ENCODE measurements at places on chromosomes 12 and 14.

- DNase-seq: no peak
Observed at GRCh38 chr12:902581-902980, 46.9 kb downstream of the RAD52 start.

GRCh38 chr12:104354868-104355570 is 51.5 kb downstream of the EID3 start:
- DNase-seq: no peak

DNA sequence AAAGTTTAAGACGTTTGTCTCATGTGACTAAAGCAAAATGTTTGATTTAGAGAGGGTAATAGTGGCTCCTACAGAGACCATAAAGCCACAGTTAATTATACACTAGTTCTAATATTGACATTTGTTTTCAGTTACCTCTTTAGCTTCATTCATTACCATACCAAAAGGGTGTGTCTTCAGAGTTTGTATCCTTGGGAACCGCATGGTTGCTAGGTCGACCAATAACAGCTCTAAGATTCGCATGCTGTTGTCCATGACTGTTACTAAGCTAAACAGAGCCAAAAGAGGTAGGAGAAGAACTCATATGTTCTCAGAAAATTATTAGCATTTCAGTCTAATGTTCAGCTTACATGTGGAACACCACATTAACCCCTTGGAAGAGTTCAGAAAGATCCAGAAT is 36.2 kb upstream of the ETNK1 start:
- DNase-seq: no peak

GRCh38 chr12:132070298-132070697 is 73.8 kb downstream of the DDX51 start:
- no peak for DNase-seq

- DNase-seq: no peak
Observed at GRCh38 chr12:12081836-12082497, 11.2 kb downstream of the BCL2L14 start.

- DNase-seq: no peak
Observed at GRCh38 chr12:25324861-25325260, 74.1 kb upstream of the KRAS start.

DNA sequence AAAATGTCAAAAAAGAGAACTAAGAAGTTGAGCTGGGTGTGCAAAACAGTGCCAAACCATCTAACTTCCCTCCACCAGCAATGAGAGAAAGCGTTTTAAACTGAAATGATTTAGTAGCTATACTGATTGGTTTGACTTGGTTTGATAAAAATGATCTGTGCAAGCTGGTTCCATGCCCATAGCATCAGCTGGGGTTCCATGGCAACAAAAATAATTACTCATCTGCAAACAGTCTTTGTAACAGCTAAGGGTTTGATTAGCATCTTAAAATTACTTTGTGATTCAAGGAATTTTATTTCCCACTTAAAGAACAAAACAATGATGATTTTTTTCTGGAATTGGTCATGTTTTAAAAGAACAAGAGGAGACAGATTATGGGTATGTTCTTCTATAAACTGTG is 15.0 kb upstream of the BICD1 start:
- no peak for DNase-seq

DNA sequence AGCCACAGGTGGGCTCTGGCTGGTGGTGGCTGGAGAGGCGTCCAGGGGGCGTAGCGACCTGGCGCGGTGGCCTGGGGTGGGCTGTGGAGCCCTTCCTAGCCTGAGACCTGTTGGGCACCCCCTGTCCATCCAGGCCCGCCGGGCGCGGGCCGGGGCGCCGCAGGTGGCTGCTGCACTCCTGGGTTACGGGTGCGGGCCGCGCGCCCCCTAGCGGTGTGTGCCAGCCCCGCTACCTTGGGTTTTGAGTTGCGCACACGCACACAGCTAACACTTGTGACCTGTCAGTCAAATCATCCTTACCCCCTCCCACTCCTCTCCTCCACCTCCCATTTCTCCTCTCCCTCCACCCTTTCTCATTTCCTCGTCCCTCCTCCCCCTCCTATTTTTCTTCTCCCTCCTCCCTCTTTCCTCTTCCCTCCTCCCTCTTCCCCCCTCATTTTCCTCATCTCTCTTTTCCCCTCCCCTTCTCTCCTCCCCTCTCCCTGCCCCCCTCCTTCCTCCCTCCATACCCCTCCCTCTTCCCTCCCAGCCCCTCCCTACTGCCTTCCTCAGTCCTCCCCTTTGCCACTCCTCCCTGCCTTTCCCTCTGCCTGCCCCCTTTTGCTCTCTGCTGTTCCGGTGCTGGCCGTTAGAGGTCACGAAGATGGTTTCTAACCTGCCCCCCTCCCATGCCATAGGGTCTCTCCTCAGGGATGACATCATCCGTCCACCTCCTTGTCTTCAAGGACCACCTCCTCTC is 2.3 kb downstream of the MEG3 start:
- no peak for DNase-seq

- DNase-seq: no peak
Observed at GRCh38 chr14:88252498-88252897, 70.6 kb downstream of the KCNK10 start.

DNA sequence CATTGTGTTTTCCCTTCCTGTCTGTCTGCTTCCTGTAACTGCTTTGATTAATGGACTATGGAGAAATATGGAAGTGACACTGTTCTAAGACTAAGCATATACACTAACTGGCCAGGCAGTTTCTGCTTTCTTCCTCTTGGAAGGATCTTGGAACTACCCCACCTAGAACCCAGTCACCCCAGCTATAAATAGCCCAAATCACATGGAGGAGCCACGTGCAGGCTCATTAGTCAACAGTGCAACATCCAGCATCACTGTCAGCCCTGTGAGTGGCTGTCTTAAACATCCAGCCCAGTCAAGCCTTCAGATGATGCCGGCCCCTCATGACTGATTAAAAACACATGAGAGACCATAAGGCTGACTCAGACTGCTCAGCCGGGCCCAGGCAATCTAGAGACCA is 39.2 kb downstream of the BCAT1 start:
- no peak for DNase-seq

DNA sequence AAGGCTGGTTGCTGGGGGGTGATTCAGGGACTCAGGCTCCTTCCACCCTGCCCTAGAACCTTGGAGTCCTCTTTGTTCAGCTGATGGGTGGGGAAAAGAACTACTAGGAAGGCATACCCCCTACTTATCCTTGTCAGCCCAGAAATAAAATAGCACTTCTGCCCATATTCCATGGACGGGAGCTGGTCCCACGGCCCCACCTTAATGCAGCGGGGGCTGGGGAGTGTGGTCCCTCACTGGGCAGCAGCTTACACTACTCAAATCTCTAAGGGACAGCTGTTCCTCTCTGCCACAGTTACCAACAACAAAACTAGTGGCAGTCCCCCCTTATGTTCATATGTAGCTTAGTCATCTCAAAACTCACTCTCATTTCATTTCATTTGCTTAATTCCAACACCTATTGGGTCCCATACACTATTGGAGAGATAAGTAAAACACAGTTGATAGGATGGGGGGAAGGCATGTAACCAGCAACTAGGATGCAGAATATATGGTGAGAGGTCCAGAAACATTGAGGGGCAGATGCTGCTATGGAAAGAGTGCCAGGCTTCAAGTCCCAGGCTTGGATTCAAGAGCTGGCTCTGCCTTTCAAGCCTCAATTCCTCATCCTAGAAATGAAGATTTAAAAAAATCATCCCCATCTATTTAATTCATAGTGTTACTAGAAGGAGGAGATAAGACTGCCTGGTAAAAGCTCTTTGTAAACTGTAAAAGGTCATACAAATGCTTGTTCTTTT is 83.7 kb upstream of the RIC8B start:
- no peak for DNase-seq

All from stimulated activated CD8-positive, alpha-beta memory T cell treated with anti-CD3 and anti-CD28 coated beads, Interleukin-4, amount 100 ng/mL, for 1 hour (primary cell).